IPS DF 6.9 (cell line): ENCODE measurements at places on chromosomes 1 and 21.

DNA sequence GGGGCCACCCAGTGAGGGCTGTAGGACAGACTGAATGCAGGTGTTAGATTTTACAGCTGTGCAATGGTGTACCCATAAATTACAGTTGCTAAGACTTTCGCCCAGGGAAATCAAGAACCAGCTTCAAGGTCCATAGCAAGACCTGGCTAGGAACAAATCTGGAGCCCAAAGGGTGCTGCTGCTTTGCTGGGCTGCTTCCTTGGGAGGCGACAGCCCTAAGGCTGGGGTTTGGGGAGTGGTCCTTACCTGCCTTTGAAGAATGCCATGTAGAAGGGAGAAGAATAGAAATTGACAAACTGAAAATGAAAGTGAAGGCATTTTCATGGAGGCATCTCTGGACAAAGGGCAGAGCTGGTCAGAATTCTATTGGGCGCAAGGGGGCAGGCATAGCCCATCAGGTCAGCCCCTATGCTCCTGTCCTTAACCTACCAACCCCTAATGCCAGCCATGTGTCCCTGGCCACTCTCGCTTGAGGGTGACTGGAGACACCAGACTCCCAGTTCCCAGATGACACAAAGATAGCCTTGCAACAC, 7.6 kb upstream of the ARHGEF19 start:
- DNase-seq = no peak

GRCh38 chr1:209368864-209369598, 214.5 kb upstream of the CAMK1G start:
- no peak for DNase-seq

DNA sequence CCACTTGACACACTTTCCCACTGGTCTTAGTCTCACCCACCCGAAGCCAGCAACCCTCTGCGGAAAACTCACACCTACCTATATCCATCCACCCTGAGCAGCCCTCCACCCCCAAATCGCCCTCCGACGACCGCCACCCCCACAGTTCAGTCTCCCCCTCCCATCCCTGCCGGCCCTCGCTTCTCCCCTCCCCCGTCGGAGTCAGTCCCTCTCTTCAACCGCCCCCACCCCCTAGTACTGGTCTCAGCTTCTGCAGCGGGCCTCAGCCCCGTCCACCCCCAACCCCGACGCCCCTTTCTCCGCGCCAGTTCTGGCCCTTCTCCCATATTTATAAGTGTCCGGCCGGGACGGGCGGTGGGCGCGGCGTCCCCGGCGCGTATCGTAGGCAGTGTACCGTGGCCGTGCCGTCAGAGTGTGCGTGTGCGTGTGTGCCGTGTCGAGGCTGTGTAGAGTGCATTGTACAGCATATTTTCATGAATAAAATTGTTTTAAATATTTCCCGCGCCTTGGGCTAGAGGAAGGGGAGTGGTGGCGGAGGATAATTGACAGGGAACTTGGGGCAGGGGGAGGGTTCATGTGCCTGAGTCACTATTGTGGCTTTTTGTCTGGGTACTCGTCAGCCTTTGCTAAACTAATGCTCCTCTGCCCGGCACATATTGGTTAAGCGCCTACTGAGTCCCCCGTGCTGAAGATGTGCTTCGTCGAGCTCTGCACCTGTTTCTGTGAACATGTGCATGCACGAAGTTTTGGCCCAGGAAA, 22.0 kb downstream of the FOXO6 start:
- DNase-seq = no peak

DNA sequence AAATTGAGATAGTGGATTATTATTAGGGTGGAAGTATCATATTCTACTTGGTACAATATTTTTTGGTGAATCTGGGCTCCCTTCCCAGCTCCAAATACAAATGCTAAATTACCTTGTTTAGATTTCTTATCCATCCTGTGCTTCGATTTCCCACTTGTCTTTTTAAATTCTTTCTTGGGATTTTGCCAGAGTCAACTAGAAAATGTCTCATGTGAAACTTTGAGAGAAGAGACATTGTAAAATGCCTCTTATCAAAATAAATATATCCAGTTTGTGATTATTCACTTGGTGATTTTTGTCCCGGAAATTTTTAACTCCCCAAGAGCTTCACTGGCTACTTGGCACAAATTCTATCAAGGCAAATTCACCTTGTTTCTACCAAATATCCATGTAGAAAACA, 202.0 kb downstream of the FMN2 start:
- DNase-seq = no peak

DNA sequence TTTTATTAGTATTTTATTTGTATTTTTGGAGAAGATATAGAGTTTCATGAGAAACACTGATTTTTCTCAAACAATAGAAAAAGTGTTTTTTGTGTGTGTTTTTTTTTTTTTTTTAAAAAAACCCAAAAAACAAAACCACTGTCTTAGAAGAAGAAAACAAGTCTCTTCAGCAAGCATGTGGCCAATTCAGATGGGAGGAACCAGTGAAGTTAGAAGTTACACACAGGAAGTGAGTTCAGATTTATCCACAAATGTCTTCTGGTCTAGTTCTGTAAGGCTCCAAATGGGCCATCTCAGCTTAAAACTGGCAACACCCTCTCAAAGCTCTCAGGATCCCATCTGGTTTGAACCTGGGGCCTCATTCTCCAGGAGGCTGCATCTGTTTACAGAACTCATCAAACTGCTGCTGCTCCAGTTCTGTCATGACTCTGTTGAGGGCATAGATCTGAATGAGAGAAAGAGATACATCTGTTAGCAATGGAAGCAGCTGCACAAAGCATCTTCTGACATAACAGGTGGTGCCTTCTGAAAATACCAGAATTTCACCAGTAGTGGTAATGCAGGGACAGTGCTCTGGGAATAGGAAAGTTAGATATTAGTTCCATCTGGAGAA, 9.8 kb upstream of the ERMAP start:
- DNase-seq = no peak

DNA sequence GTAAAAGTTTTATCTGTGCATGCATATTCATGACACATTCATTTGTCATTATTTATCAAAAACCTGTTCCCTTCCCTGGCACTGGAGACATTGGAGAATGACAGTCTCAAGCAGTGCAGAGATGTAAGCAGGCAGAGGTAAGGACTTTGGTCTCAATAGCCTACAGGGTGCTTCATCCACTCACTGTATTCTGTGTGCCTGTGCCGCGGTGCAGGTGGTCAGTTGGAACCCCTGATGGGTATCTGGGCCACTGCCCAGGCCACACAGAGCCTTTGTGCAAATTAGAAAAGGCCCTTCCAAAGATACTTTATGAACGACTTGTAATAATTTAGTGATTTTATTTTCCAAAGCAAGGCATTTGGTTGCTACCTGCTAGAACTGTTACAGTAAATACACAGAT, 44.0 kb downstream of the CDC42 start:
- no peak for DNase-seq

DNA sequence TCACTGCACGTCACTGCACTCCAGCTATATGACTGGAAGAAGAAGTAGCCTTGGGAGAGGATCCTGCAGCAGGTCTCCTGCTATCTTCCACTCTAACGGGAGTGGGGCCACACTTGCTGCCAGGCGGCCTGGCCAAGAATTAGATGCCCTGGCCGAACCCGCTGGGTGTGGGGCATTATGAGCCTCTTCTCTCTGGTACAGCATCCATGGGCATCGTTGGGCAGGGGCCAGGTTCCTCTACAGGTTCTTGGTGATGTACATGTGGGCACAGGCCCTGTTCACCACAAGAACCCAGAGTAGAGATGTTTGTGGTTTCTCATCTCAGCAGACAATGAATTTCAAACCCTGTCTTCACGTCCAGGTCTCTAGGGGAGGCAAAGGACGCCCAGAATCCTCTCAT, 370.5 kb downstream of the NPHP4 start:
- no peak for DNase-seq

DNA sequence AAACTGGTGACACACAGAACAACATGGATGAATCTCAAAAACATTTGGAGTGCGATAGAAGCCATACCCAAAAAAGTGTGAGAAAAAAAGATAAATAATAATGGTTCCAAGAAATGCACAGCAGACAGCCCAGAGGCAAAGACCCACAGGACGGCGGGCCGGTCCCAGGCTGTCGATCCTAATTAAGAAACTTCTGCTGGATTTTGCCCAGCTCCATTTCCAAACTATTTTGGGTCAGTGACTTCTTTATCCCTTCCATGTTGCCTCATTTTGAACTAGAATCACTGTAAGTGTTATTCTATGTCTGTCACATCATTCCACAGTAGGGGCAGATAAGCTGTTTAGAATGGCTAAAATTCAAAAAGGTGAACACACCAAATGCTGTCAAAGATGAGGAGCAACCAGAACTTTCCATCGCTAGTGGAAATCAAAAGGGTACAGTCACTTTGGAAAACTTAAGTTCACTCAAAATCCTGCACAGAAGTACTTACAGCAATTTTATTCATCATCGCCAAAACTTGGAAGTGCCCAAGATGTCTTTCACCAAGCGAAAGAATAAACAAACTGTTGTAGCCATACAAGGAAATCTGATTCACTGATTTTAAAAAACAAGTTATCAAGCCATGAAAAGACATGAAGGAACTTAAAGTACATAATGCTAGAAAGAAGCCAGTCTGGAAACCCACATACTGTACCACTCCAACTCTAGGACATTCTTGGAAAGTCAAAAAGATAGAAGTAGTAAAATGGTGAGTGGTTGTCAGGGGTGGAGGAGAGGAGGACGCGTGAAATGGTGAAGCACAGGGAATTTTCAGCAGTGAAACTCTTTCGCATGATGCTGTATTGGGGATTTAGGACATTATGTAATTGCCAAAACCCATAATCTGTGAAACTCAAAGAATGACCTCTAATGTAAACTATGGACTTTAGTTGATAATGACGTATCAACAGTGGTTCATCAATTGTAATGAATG, 7.5 kb downstream of the NBPF1 start:
- no peak for DNase-seq

DNA sequence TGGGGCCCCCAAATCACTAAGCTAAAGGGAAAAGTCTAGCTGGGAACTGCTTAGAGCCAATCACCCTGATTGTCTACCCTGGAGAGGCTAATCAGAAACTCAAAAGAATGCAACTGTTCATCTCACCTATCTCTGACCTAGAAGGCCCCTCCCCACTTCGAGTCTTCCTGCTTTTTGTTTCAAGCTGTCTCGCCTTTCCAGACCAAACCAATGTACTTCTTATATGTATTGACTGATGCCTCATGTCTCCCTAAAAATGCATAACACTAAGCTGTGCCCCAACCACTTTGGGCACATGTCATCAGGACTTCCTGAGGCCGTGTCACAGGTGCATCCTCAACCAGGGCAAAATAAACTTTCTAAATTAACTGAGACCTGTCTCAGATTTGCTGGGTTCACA, 209.5 kb downstream of the APP start:
- peak; percentile 13 for DNase-seq

DNA sequence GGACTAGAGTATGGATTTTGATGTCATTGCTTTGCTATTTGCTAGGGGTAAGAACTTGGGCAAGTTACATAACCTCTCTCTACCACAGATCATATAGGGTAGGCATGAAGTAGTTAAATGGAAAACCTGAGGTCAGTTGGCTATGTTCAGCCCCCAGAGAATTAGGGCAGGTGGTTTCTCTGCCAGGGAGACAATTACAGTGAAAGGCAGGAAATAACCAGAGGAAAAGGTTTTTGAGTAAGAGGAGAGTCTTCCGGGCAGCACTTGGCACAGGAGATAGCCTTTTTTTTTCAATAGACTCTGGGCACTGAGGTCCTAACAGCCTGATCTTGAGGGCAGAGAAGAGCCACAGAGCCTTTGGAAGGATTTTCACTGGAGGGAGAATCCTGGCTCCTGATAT, 16.7 kb upstream of the SERBP1 start:
- DNase-seq = no peak

DNA sequence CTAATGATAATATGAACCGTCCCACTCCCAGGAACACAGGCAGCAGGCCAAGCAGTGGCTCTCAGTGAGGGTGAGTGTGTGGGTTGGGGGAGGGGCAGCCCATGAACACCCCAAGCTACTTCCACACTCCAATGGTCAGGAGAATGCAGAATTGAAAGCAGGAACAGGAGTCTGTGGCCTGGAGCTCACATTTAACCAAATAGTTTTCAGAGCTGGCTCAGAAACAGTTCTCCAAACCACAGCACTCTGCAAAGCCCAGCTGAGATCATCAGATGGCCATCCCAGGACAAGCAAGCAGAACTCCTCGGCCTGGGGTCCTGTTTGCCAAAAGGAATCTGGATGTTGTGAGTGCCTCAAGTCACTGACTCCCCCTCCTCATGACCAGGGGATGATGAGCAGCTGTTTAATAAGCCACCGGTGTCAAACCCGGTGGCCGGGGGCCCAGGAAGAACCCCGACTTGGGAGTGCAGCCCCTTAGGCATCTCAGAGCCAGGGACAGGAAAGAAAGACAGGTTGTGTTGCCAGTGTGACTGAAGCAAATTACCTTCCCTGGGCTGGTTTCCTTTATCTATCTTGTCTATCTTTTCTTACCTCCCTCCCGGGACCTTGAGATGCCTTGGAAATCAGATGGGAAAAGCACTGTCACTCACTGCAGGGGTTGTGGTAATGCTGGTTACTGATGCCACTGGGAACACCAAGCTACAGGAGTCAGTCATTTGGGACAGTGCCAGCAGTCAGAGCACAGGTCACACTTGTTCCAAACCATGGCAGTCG, 20.4 kb downstream of the DEGS1 start:
- DNase-seq = no peak

- DNase-seq = no peak
Measured at GRCh38 chr1:30727824-30728223, 4.4 kb upstream of the MATN1 start.

GRCh38 chr1:235617808-235618207, 31.8 kb downstream of the GNG4 start:
- DNase-seq = no peak

GRCh38 chr1:15258833-15259621, 12.0 kb downstream of the FHAD1 start:
- no peak for DNase-seq

DNA sequence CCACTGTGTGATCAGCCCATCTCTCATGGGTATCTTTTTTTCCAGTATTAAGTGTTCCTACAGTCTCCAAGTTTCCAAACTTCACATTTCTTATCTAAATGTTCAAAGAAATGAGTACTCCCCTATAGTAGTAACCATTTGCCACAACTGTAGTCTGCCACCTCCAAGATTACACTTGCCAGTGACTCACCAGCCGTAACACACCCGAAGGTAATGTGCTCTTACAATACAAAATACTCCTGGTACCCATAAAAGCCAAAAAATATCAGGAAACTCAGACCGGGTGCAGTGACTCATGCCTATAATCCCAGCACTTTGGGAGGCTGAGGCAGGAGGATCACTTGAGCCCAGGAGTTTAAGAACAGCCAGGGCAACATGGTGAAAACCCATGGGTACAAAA, 20.5 kb upstream of the ZNF496 start:
- DNase-seq = no peak

DNA sequence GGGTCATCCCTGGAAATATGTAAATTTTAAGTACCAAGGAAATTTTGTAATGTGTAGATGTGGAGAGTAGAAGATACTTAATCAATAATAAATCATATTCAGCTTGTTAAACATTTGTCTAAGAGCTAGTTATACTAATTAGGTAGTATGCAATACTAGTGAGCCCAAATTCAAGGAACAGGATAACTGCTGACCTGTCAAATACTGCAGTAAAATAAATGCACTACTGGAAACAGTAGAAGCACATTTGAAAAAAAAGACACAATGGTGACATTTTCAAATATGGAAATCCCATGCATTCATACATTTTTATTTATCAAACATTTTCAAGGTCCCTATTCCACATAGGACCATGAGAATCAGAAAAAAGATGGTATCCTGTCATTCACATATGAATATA, 27.2 kb downstream of the EPRS1 start:
- no peak for DNase-seq

- DNase-seq = no peak
Measured at GRCh38 chr1:53379662-53380002, 51.8 kb upstream of the LRP8 start.
